ENCODE measurements at places on chromosomes 6 and 20.

DNA sequence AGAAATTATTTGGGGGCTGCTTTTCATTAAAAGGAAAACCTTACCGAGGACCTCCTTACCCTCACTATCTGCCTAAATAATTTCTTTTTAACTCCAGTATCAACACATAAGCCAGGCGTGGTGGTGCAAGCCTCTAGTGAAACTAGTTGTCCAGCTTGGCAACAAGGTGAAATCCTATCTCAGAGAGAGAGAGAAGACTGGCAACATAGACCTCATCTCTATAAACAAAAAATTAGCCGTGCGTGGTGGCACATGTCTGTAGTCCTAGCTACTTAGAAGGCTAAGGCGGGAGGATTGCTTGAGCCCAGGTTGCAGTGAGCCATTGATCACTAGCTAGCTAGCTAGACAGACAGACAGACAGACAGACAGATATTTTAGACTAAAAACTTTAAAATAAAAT, 92.5 kb downstream of the ARMC2 start:
- DNase-seq = no peak

DNA sequence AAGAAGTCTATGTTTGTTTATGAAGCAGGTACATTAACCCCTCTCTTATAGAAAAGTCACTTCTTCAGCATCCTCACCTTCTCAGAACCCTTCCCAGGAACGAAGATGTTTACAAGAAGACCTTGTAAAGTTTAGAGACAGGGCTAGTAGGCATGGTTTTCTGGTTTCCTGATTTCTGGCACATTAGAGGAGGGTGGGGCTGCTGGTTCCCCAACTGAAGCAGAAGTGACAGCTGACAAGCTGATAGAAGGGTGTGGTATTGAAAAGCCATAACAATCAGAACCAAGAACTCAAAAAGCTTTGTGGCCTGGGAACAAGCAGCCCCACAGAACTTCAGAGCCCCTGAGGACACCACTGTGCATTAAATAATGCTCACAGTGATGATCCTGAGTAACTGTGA, 91.2 kb downstream of the RTN4IP1 start:
- DNase-seq = no peak

GRCh38 chr6:131212913-131213312, 77.6 kb downstream of the AKAP7 start:
- no peak for DNase-seq

DNA sequence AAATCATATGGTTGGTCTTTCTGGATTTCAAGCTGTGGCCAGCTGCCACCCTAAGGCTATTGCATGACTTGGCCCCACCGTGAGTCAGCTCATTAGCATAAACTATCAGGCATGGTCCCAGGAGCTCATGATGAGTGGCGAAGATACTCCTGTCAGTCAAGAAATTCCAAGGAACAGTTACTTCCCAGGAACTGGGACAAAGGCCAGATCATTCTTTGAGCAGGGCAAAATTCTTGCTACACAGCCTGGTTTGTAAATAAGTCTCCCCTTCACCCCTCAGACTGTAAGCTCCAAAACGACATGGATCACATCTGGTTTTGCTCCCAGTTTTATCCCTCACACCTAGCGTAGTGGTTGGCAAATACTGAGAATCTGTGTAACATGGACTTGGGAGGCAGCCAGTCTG, 33.0 kb upstream of the KIAA1586 start:
- no peak for DNase-seq

DNA sequence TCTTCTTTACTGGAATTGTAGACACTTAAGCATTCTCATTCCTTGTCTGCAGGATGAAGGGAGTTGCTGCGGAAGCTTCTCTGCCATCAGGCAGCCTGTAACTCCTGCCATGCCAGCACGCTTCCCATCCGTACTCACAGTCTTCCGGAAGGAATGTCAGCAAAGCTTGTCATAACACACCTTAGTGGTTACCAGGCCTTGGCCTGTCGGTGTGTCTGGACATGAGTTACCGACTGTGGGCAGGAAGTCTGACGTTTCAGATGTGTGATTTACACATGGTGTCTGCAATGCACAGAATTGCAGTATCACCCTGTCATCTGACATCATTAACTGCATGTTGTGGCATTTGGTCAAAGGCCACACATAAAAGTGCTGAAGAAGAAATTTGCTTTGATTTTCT, 102.2 kb downstream of the SLC24A3 start:
- no peak for DNase-seq

- DNase-seq = peak; percentile 96
Measured at GRCh38 chr20:50366270-50367103, 143.7 kb upstream of the PTPN1 start.

GRCh38 chr20:9490631-9491030, 23.8 kb upstream of the LAMP5 start:
- no peak for DNase-seq

DNA sequence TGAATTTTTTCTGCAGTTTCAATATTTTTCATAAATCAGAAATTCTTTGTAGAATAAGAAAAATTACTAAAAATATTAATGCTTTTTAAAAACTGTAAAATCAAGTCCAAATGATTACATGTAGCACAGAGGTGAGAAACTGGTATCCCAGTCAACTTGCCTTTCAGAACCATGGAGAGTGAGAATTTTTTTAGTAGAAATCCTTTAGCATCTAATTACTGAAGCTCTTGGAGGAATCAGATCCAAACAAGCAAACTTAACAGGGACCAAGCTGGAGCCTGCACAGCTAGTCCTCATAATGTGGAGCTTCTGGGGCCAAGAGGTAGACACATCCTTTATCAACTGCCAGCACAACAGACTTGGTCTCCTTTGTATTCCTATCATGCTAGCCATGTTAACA, 724.5 kb downstream of the TFAP2A start:
- DNase-seq = no peak
